Neural crest cell (in vitro differentiated cells): ENCODE measurements at places on chromosomes 16 and 17.

GRCh38 chr17:40909755-40910154 is 24.7 kb upstream of the KRT20 start:
- DNase-seq = no peak

DNA sequence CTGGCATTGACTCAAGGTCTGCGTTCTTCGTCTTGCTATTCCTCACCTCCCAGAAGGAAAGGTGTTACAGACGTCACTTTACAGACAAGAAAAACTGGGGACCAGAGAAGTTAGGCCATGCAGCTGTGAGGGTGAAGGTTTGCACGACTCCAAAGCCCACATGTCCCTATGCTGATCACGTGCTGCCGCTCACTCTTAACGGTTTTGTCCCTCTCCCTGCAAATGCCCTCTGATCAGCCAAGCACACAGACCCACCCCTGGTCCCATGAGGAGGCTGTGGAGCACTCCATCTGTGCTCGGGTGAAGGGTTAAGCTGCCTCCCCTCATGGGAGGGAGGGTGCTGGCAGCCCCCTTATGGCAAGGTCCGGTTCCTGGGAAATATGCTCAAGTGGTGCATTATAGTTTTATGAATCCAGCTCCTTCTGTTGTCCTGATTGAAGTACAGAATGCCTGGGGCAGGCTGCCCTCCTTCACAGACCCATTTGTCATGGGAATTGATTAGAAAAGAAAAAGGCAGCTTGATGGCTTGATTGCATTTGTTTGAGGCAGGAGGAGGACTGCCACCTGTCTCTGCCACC is 18.8 kb downstream of the CCDC182 start:
- DNase-seq = no peak

- DNase-seq = peak; percentile 61
Measured at GRCh38 chr17:43905985-43906852, 1.1 kb downstream of the MPP2 start.

GRCh38 chr17:52170963-52171572 is 12.6 kb upstream of the CA10 start:
- peak; percentile 39 for DNase-seq

DNA sequence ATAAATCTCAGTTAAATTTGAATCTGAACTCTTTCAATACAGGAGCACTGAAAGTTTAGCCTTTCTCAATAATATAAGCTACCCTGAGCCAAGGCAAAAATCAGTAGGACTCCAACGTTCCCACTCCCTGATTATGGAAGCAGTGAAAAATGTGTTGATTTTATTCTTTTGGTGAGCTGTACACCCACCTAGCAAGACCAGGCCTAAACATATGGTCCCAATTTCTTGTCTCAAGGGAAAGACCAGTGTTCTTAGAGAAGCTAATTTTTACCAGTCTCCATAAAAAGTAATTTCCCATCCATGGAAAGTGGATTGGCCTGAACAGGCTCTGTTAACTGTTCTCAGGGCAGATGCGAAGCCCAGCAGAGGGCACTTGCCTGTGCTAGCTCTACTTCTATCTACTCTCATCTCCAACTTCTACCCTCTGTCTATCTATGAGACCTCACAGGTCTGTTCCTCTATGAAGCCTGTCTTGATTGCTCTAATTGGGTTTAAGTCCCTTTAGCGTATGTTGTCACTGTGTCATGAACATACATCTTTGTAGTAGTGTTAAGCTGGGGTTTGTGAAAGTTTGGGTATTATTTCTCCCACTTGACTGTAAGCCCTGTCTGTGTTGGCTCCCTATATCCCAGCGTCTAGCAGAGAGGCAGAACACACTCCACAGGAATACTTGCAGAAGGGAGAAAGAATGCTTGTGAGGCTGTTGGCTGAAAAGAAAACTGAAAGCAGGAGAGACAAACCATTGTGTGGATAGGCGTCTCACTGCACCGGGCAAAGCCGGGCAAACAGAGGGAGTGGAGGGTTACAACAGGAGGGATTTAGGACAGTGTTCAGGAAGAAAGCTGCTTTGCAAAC is 167.1 kb upstream of the MAF start:
- no peak for DNase-seq

GRCh38 chr17:18850679-18851078 is 7.3 kb upstream of the PRPSAP2 start:
- DNase-seq = no peak

GRCh38 chr16:59597269-59597668 is 863.2 kb upstream of the GOT2 start:
- DNase-seq = no peak

DNA sequence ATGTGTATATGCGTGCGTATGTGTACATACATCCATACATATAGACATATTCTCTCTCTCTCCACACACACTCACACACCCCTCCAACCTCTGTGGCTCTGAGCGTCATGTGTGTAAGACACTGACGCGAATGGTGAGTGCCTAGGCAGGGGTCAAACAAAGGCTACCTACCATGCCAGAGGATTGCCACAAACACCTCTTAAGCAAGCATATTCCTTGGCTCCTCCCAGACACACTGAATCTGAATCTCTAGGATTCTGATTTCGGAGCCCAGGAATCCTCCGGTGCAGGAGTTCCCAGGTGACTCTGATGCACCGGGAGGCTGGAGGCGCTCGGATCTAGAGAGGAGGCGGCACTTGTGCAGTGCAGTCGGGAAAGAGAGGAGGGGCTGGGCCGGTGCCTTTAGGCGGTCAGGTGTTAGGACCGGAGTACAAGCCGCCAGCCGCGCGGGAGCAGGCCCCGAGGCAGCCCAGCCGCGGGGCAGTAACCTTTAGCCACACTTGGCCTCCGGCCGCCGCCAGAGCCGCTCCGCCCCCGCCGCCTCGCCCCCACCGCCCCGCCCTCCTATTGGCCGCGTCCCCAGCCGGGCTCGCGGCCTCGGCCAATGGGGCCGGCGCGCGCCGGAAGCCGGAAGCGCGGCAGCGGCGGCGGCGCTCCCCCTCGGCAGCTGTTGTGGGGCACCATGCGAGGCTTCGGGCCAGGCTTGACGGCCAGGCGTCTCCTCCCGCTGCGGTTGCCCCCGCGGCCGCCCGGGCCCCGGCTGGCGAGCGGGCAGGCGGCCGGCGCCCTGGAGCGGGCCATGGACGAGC is at the start of gene MLYCD:
TSS of gene MLYCD (plus strand) at position 653 of the 809 bp plus-strand sequence. CDS start at position 683, 30 bp downstream.
- DNase-seq = peak; percentile 66

- DNase-seq = peak; percentile 5
Measured at GRCh38 chr16:73891129-73891542, 405.5 kb upstream of the PSMD7 start.

DNA sequence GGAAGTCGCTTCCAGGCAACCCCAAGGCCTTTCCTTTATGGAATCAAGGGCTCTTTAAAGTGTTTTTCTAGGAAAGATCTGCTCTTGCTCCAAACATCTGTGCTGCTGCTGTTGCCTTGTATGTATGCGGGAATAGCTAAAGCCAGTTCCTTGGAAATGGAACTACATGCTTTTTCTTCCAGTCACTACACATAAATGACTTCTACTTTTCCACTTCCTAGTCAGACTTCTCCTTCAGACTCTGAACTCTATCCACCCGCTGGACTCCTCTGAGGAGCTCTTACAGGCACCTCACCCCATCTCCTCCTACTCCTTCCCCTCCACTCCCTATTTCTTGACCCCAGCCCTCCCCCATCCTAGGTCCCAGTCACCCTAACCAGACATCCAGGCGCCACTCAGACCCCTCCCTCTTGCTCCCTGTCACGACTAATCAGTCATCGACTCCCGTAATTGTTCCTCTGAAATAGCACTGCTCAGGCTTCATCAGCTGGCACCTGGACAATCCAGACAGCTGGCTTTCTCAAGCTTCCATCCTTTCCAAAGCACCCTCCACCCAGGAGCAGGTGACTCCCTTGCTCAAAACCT is 15.0 kb upstream of the PEMT start:
- no peak for DNase-seq

GRCh38 chr17:48626245-48627117 is at the start of gene HOXB9:
TSS of gene HOXB9 (minus strand) at chr17:48626358. CDS start at chr17:48626269, 89 bp downstream.
- DNase-seq = no peak

GRCh38 chr16:30018731-30019158 is 4.3 kb upstream of the C16orf92 start:
- DNase-seq = no peak

- DNase-seq = no peak
Measured at GRCh38 chr17:42413464-42414040, 9.5 kb downstream of the CAVIN1 start.

DNA sequence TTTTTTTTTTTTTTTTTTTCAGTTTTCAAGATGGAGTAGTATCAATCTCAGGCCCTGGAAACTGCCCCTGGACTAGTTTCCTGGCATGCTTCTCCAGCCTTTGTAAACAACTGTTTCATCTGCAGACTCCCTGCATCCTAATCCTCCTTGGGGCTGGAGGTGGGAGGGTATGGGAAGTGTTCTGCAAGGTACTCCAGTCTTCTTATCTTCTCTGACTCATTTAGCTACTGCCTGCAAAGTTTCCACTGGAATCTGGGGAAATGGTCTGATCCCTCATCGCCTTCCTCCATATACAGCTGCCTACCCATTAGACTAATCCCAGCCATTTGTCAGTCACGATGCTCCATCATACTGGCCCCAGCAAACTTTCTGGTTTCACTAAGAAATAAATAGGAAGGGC is 21.5 kb downstream of the COPZ2 start:
- no peak for DNase-seq

DNA sequence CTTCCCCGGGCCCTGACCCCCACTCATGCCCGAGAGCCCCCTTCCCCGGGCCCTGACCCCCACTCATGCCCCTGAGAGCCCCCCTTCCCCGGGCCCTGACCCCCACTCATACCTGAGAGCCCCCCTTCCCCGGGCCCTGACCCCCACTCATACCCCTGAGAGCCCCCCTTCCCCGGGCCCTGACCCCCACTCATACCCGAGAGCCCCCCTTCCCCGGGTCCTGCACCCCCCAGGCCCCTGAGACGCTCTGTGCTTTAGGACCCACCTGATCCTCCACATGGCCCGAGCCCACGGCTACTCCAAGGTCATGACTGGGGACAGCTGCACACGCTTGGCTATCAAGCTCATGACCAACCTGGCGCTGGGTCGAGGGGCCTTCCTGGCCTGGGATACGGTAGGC is 6.8 kb downstream of the CTU2 start:
- no peak for DNase-seq

- DNase-seq = peak; percentile 74
Measured at GRCh38 chr17:1203111-1203966, 23.6 kb upstream of the ABR start.

DNA sequence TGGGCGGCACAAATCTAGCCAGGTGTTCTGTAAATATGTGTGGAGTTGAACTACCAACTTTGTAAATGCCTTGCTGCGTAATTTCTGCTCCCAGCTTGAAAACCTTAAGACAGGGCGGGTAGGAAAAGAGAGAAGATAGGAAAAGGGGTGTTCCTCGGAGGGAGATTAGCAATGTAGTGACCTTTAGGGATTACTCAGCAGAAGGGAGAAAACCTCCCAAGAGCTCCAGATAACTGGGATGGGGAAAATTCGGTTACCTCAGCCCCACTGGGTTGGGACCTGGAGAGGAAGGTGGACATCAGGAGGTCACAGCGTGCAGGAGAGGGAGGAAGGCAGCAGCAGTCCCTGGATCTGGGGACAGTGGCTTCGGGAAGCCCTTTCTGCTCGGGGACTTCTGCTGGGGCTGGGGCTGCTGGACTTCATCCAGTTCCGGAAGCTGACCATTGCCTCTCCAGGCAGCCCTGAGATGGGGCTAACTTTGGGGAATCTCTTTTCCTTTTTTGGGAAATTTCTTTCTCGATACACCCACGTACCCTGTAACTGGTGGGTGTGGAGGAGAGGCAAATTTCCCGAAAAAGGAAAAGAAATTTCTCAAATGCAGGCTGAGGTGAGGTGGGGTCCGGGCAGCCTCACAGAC is 39.2 kb downstream of the MPRIP start:
- DNase-seq = no peak

GRCh38 chr17:17737961-17738894 is 57.0 kb downstream of the RAI1 start:
- no peak for DNase-seq
